ENCODE measurements at places on chromosomes 5 and 9. TPM values are rescaled to one million over a fixed set of nuclear protein-coding genes. Genes with fewer than 3 reads are reported as not detected.

GRCh38 chr9:120001536-120001935 lies 578.4 kb downstream of the CDK5RAP2 start:
- DNase-seq = no peak

GRCh38 chr9:13810510-13810909 lies 503.4 kb downstream of the NFIB start:
- no peak for DNase-seq

Gene SHOC1
- total RNA-seq = not detected

- no peak for DNase-seq
These were observed 63.4 kb upstream of the HMHB1 start for GRCh38 chr5:143748516-143748915.

GRCh38 chr9:79301085-79301484 lies 270.7 kb upstream of the TLE4 start:
- no peak for DNase-seq

GRCh38 chr9:77221431-77221830 lies 44.1 kb downstream of the VPS13A start:
- DNase-seq = no peak

Gene PDE6A
- total RNA-seq = under 0.01 TPM

Gene MPDZ
- total RNA-seq = 6.2 TPM

Gene UBQLN1
- 87.8 TPM for total RNA-seq

- DNase-seq = no peak
These were observed 218.5 kb upstream of the CDH12 start for GRCh38 chr5:23071682-23072081.

- no peak for DNase-seq
These were observed 5.0 kb upstream of the RHOBTB3 start for GRCh38 chr5:95725937-95726810.

Gene SHC3
- 0.27 TPM for total RNA-seq

Gene ADAMTS6
- total RNA-seq = 1.9 TPM

DNA sequence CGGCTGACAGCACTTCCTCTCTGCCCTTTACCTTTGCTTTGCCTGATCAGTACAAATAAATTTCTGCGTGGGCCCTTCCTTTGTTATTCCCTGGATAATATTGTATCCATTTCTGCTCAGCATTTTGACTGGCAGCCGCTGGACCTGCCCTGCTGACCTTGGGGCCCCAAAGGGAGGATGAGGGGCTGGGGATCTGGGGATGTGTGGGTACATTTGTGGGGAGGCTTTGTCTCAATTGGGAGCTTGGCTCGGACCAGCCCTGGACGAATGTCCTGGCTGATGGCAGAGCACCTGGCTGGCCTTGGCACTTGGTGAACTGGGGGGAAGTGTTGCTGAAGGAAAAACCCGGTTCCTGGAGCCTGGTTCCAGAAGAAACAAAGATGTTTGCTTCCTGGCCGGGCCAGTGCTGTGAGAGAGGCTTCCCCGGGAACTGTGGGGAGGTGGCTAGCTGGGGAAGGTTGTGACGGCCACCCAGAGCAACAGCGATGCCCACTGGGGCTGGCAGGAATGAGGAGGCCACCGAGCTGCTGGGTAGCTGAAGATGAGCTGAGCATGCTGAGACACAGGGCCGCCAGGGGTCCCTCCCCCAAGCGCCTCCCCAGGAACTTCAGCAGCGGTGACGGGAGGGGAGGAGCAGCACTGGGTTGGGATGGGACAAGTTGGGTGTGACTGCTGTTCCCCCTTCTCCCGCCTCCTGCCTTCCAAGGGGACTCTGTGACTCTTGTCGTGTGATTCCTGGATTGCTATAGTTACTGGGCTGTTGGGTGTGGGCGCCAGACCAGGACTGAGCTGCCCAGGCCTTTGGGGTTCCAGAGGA lies 8.4 kb downstream of the LMX1B start:
- DNase-seq = no peak

DNA sequence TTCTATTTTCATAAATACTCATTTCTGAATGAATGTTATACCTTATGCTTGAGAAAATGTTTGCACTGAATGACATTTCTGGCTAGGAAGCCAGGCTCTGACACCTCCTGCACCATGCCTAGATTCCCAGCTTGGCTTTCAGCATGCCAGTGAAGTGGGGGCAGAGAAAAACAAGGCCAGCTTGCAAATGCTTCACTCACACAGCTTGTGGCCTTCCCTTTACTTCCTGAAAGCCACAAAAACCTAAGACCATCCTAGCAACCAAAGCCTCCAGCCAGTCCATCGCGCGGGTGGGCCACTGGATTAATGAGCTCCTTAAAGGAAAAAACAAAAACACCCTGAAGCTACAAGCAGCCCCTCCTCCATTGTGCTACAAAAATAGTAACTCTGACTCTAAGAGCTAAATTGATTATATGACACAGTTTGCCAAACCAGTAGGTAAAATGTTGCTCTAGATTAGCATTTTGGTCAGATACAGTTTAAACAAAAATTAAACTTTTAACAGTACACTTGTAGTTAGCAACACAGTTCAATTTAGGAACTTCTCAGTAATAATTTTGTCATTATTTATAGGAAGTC lies 159.9 kb downstream of the TSSK1B start:
- DNase-seq = no peak

Gene SCGB3A2
- not detected for total RNA-seq

DNA sequence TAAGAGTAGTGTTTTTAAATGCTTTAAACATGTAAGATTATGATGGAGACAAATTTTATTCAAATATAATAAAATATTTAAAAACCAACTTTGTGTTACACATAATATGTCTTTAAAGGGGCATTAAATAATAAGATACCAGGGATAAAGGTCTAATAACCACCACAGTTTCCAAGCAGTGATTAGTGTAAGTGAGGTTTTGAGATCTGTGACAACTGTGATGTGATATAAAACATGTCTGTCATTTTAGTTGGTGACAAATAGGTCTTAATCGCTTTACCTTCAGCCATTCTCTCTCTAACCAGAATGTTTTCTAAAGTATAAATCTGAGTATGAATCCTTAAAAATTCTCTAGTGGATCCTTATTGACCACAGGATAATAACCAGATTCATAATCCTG lies 28.1 kb downstream of the PPIP5K2 start:
- DNase-seq = no peak

DNA sequence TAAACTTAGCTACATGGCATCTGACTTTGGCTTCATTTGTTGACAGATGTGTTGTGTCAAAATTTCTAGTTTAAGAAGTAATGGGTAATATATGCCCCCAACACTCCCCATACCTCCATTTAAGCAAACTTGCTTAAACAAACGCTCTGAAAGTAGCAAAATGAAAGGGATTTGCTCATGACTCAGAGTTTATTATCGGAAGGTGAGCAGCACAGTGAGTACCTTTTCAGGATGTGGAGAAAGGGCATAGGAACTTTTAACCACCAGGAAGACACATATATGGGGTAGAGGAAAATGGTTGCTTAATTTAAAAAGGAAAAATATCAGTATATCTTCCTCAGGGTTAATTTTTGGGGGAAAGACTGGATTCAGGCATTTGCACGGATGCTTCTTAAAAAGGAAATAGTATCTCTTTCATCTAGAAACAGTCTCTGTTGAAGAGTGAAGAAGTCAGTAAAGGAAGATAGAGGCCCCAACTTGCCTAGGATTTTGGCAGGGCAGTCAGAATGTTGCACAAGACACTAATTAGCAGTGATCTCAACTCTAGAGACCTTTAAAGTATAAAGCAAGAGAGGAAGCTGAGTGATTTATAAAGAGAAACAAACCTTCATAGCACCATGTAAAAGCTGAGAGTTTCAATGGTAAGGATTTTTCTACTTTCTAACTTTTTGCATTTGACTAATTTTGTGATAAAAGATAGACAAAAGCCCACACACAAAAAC lies 155.1 kb downstream of the TRIO start:
- DNase-seq = no peak

DNA sequence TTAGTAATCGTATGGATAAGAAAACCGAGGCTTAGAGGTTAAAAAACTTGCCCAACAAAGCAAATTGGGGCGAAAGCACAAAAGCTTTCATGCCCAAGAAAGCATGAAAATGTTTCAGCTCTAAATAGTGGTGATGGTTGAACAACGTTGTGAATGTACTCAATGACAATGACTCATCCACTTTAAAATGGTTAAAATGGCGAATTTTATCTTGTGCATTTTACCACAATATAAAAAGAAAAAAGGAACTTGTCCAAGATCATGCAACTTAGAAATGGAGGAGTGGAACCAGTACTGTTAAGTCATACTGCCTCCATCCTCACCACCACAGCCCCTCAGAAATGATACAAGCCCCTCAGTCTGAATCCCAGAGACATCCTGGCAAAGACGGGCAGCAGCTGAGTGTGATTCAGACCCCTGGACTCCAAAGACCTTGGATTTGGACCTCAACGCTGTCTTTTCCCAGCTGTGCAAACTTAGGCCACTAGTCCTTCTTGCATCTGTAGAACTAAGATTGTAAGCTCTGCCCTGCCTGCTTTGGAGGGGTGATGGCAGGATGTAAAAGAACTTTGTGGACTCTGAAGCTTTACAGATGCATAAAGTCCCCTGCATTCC lies 158.4 kb downstream of the GABBR2 start:
- DNase-seq = peak; percentile 74

- no peak for DNase-seq
These were observed 551.6 kb downstream of the PRDM9 start for GRCh38 chr5:24059006-24059405.

- DNase-seq = no peak
These were observed 10.6 kb upstream of the HMHB1 start for GRCh38 chr5:143801252-143801939.

DNA sequence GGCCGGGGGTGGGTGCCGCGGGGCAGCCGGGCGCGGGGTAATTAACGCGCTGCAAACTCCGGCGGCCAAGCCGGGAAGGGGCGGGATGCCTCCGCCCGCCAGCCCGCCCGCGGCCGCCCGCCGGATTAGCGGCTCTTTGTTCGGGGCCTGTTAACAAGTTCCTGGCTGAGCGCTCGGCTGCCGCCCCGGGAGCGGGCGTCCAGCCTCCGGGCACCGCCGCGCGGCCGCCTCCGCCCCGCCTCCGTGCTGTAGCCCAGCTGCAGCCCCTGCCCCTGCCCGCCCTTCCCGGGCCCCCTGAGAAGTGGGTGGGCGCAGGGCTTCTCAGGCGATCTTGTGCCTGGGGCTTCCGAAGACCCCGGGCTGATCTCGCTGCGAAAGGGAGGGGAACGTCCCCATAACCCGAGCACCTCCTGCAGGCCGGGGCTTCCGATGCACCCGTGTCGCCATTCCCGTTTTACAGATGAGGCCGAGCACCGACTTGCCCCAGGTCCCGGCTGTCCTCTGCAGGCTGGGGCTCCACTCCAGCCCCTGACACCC lies 7.5 kb downstream of the UNC5A start:
- peak; percentile 14 for DNase-seq

Gene SPATA31E1
- total RNA-seq = not detected

- no peak for DNase-seq
These were observed 41.3 kb upstream of the SMU1 start for GRCh38 chr9:33117796-33118195.

- DNase-seq = no peak
These were observed 256.0 kb downstream of the CWC27 start for GRCh38 chr5:65024681-65025080.

Gene UAP1L1
- 14.8 TPM for total RNA-seq

DNA sequence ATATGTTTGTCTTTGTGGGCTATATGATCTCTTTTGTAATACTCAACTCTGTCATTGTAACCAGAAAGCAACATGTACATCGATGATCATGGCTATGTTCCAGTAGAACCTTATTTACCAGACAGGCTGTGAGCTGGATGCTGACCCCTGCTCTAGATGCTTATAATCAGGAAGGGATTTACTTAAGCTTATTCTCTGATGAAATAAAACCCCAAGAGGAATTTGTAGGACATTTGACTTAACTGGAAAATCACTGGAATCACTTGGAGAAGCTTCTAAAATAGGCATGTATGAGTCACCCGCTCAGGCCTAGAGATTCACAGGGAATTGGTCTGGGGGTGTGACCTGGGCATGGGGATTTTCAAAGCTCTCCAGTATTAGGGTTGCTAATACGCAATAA lies 285.8 kb upstream of the ZNF608 start:
- no peak for DNase-seq

DNA sequence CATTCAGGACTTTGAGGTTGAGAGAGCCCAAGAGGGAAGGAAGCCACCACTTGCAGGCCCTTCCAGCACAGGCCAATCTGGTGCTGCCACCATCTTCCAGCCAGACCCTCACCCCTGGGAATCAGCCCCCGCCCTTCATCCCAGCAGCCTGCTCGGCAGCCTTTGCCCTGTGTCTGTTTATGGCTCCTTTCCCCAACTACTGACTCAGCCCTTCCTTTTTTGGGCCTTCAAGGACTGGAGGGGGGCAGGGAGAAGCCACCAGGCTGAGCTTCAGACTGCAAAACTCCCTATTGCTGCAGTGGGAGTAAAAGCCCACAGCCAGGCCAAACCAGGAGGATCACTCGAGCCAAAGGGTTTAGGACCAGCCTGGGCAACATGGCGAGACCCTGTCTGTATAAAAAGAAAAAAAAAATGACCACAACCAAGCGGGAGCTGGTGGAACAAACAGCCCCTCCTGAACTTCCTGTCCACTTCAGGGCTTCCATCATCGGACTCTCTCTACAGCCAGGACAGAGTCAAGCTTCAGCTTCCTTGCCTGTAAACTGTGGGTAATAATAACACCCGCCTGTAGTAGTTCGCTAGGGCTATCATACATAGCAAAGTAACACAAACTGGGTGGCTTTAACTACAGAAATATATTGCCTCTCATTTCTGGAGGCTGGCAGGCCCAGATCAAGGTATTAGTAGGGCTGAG lies 85.9 kb upstream of the IL17B start:
- peak; percentile 31 for DNase-seq

Gene PCA3
- 0.54 TPM for total RNA-seq

- no peak for DNase-seq
These were observed 55.3 kb upstream of the ANGPTL2 start for GRCh38 chr9:127177665-127178265.

- no peak for DNase-seq
These were observed 400 bp downstream of the HCN1 start for GRCh38 chr5:45695804-45696156.

Gene SH3RF2
- total RNA-seq = under 0.01 TPM

- DNase-seq = peak; percentile 94
These were observed 210.6 kb downstream of the AUH start for GRCh38 chr9:91150998-91151717.

Gene F12
- total RNA-seq = 3.2 TPM

Gene DAPK1
- total RNA-seq = 148 TPM

GRCh38 chr5:44845777-44846176 lies 37.0 kb downstream of the MRPS30 start:
- DNase-seq = no peak

DNA sequence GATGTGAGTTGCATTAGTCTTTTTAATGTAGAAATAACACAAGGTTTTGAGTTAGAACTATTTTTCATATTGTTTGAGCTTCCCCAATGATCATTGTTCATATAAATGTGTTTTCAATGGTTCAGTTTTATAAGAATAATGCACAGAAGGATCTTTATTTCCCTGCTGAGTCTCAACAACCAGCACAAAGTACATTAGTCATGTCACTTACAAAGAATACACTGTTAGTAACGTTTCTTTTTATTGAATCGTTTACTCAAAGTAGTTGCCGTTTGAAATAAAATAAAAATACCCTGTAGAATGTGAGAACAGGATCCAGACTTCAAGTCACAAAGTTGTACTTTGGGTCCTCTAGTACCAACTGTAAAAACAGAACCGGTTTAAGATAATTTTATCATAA lies 41.5 kb downstream of the ERCC8 start:
- DNase-seq = no peak
